A549 treated with GW870086 at 1 μM for 4 hours (cell line): ENCODE measurements at places on chromosomes 2 and 18. TPM values are rescaled to one million over a fixed set of nuclear protein-coding genes. Genes with fewer than 3 reads are reported as not detected.

ANKRD30BL gene
- total RNA-seq: not detected in 5 replicates

MEP1B gene
- 0.05 TPM in 1 of 5 replicates, not detected in the others for total RNA-seq

CCDC85A gene
- 0.10 to 0.23 TPM (median 0.19 TPM) in 5 replicates for total RNA-seq

MDH1B gene
- total RNA-seq: 1.1 to 2.3 TPM (median 1.5 TPM) in 5 replicates

TNFAIP6 gene
- 0.33 to 1.4 TPM (median 1.2 TPM) in 5 replicates for total RNA-seq

CPS1 gene
- 9.2 to 12.1 TPM (median 10.4 TPM) in 5 replicates for total RNA-seq

REEP1 gene
- 0.77 to 1.1 TPM (median 1.1 TPM) in 5 replicates for total RNA-seq

PPP1R1C gene
- 0.83 to 2.6 TPM (median 1.8 TPM) in 5 replicates for total RNA-seq

CD8B2 gene
- not detected in 5 replicates for total RNA-seq

SERPINB4 gene
- total RNA-seq: 0.07 to 0.26 TPM (median 0.15 TPM) in 5 replicates

GPC1 gene
- total RNA-seq: 159 to 236 TPM (median 226 TPM) in 5 replicates

KLHL30 gene
- total RNA-seq: 0.17 to 0.45 TPM (median 0.21 TPM) in 5 replicates

GPR39 gene
- 7.2 to 9.0 TPM (median 8.1 TPM) in 5 replicates for total RNA-seq

AMER3 gene
- total RNA-seq: not detected in 5 replicates

ONECUT2 gene
- total RNA-seq: 0.25 to 0.61 TPM (median 0.34 TPM) in 5 replicates

PXDN gene
- 9.2 to 16.5 TPM (median 14.5 TPM) in 5 replicates for total RNA-seq

MYOM1 gene
- total RNA-seq: 0.08 to 0.26 TPM (median 0.15 TPM) in 5 replicates

ADAM23 gene
- 5.5 to 9.9 TPM (median 9.5 TPM) in 5 replicates for total RNA-seq

ZNF804A gene
- total RNA-seq: not detected in 5 replicates

RBKS gene
- total RNA-seq: 5.9 to 8.9 TPM (median 8.1 TPM) in 5 replicates

LHCGR gene
- not detected in 5 replicates for total RNA-seq

PAIP2B gene
- 0.19 to 0.30 TPM (median 0.28 TPM) in 5 replicates for total RNA-seq
